ENCODE measurements at places on chromosomes 11 and 22.

GRCh38 chr11:64268893-64269539 lies 15.4 kb downstream of the BAD start:
- DNase-seq, result peak; percentile 81

DNA sequence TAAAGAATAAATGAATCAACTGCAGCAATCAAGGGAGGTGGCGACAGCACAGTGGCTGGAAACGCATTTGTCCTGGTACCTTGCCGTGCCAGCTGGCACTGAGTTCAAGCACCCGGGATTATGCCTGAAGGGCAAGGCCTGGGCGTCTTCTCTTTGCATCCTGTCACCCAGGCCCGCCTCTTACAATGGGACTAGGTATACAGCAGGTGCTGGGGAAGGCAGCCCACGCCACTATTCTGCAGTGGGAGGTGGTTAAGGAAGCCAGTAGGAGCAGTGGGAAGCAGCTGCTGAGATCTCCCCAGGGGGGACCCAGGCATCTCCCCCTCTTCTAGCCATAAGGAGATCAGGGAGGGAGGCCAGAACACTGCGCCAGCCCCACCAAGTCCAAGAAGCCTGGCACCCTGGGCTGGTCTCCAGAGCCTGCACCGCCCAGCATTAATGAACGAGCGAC lies 15.3 kb upstream of the BAIAP2L2 start:
- DNase-seq, result no peak

DNA sequence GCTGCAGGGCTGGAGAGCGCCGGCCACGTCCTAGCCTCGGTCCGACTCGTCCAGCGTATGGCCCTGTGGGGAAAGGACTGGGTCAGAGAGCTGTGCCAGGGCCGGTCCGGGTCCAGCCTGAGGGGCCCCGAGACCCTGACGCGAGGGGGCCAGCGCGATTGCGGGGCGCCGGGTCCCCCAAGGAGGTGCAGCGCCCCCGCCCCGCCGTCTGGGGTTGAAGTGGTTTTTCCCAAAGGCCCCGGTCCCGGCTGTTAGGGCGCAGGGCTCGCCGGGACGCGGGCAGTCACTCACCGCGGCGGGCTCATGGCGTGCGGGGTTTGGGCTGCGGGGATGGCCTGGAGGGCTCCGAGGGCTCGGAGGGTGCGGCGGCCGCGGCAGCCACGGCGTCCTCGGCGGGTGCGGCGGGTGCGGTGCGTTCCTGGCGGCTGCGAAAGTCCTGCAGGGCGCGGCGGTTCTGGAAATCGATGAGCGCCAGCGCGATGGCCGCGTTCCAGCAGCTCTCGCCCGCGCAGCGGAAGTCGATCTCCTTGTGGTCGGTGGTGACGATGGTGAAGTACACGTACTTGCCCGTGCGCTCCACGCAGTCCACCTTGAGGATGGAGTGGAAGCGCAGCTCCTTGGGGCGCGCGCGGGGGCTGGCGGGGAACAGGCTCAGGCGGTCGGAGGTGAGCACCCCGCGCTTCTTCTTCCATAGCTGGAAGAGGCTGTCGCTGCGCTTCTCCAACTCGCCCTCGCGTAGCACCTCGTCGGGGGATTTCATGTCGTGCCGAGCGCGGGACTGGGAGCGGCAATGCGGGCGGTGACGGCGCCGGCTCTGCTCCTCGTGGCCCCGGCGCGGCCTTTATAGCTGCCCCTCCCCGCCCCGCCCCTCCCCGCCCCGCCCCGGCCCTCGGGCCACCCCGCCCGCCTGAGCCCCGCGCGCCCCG lies at the start of gene PHLDA2:
Gene PHLDA2, minus strand, starts transcription at position 816 of the 926 bp plus-strand sequence. Its CDS starts 56 bp downstream, at position 760.
- DNase-seq, result peak; percentile 57

- no peak for DNase-seq
Measured at GRCh38 chr11:35721651-35722282, 59.2 kb downstream of the TRIM44 start.

DNA sequence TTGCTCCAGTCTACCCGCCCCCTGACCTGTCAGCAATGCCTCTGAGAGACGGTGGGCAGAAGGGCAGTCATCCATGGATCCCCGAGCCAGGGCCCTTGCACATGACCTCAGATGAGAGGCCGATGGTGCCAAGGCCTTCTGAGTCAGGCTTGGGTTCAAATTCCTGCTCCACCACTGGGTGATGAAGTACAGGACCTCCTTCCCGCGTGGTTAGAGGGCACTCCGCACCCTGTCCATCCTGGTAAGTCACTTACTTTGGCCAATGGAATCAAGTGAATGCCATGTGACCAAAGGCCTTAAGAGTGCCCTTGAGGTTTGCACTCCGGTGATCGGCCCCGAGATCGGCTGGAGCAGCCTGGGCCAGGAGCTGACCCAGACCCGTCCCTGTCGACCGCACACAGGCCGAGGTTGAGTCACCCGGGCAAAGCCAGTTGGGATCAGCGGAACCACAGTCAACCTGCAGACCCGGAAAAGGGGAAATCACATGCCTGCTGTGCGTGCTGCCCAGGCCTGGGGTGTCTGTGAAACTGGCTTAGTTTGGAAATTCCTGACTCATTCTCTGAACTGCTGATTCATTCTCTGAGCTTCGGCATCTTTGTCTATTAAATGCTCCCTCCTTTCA lies 48.9 kb downstream of the RTL6 start:
- DNase-seq, result peak; percentile 47

- DNase-seq, result no peak
Measured at GRCh38 chr11:4482445-4482844, at the start of gene OR52K1. Gene OR52K1 (plus strand): TSS chr11:4482646. CDS start chr11:4488901, 6,255 bp downstream.

GRCh38 chr11:32317643-32318042 lies 117.7 kb downstream of the WT1 start:
- DNase-seq, result no peak

- DNase-seq, result peak; percentile 17
Measured at GRCh38 chr11:104668797-104669463, 229.3 kb downstream of the CASP12 start.

DNA sequence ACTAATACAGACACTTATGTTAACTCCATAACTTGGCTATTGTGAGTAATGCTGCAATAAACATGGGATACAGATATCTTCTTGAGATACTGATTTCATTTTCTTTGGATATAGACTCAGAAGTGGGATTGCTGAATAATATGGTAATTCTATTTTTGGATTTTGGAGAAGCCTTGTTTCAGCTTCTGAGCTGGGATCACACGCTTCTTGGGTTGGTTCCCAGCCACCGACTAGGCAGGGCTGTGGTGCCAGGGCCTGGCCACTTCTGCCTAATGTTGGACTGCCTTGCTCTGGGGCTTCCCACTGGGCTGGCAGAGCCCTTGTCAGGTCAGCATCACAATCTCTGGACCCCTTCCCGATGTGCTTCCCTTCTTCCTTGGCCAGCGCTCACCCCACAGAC lies 14.0 kb upstream of the MCHR1 start:
- no peak for DNase-seq

DNA sequence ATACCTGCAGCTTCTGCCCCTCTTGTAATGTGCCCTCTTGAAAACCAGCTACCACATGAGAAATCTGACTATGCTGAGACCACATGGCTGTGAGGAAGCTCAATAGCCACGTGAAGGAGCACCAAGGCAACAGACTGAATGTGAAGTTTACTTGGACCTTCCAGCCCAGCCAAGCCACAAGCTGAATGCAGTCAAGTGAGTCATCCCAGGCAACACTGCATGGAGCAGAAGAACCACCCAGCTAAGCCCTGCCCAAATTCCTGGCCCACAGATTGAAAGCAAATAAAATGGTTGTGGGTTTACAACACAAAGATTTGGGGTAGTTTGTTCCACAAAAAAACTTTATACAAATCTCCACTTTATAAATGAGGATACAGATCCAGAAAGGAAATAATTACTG lies 114.5 kb downstream of the TIMP3 start:
- DNase-seq, result no peak

All from OCI-M1 (cell line).